ENCODE measurements at places on chromosomes 1 and 21.
A peak's percentile ranks its signal among the peaks of the same experiment; 100 is the strongest.

- DNase-seq: peak; percentile 7
Measured at GRCh38 chr1:153260585-153261280, 1.2 kb downstream of the LORICRIN start.

- no peak for DNase-seq
Measured at GRCh38 chr1:66386712-66387111, 147.2 kb upstream of the SGIP1 start.

GRCh38 chr1:200351826-200352549 is 57.8 kb downstream of the ZNF281 start:
- no peak for DNase-seq

DNA sequence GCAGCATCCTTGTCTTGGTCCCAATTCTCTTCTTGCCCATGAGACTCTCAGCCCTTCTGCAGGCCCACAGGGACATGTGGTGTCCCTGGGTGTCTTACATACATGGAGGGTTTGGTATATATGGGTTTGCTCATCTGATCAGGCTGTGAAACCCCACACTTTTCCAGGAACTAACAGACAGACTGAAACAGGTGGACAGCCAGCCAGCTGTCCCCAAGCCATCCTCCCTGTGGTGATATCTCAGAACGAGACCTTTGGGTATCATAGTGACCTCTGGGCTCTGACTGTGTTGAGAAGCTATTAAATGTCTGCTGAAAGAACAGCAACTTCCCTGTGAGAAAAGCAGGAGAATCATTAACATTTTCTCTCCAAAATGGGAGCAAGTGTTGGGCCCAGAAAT is 115.5 kb upstream of the PAXBP1 start:
- DNase-seq: no peak

DNA sequence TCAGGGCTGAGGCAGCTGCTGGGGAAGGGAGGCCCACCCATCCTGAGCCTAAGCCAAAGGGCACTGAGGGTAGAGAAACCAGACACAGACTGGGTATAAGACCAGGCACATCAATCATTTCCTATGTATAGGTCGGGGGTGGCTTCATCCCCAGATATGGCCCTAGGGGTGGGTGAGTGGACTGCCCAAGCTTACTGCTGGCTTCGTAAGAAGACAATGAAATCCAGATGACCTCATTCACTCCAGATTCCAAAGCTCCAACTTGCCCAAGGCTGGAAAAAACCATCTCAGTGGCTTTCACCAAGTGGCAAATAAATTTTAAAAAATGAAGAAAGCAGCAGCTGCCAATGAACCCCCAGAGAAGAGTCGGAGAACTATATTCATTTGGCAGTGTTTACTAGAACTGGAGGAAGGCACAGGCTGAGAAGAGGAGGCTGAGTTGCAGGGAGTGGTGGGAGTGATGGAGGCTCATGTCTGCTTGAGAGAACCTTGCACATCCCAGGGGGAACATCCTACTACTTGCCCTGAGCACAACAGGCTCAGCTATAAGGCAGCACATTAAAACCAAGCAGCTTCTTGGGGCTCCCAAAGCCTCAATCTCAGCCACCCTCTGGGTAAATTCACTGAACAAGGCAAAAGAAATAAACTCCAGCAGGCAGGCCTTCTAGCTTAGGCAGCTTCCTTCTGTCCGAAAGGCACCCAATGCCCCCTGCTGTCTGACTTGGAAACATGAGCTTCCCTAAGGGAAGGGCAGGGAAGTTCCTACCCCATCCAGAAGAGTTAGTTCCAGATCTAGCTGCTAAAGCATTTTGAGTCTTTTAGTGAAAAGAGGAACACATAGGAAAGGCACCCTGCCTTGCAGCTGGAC is 14.1 kb downstream of the PEA15 start:
- DNase-seq: peak; percentile 14

- DNase-seq: no peak
Measured at GRCh38 chr21:10430005-10430404, 91.4 kb upstream of the TPTE start.

- DNase-seq: no peak
Measured at GRCh38 chr1:107804134-107804533, 160.8 kb downstream of the VAV3 start.

GRCh38 chr21:33063907-33064622 is 5.9 kb upstream of the OLIG1 start:
- no peak for DNase-seq

DNA sequence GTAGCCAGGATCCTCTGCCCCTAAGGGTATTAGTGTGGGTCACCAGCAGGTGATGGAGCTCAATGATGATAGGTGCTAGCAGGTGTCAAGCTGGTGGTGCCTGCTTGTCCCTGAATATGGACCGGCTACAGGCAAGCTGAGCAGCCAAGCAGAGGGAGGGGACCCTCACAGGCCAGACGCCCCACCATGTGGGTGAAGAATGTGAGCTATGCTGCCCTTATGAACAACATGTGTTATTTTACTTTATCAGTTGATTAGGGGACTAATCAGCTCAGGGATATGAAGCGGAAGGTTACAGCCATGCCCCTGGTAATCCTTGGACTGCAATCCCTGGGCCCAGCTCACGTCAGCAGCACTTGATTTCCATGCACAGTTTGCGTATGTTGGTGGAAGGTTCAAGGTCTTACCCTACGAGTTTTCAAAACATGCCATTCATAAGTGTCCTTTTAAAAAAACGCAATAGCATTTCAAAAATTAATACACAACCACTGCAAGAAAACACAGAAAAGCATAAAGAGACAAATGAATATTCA is 106.0 kb downstream of the CDC7 start:
- no peak for DNase-seq

DNA sequence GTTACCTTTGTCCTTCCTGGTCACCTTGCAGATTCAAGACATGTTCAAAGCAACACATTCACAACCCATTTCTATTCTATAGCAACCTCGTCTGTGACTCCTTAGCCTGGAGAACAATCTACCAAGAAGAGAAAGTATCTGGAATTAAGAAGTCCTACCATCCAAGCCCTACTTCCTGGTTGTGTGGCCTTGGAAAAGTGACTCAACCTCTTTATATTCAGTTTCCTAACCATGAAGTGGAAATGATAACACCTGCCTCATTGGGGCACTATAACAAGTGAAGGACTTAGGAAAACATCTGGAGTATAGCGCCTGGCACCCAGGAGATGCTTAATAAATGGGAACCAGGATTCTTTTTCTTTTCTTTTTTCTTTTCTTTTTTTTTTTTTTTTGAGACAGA is 36.5 kb upstream of the SRRM1 start:
- DNase-seq: no peak

DNA sequence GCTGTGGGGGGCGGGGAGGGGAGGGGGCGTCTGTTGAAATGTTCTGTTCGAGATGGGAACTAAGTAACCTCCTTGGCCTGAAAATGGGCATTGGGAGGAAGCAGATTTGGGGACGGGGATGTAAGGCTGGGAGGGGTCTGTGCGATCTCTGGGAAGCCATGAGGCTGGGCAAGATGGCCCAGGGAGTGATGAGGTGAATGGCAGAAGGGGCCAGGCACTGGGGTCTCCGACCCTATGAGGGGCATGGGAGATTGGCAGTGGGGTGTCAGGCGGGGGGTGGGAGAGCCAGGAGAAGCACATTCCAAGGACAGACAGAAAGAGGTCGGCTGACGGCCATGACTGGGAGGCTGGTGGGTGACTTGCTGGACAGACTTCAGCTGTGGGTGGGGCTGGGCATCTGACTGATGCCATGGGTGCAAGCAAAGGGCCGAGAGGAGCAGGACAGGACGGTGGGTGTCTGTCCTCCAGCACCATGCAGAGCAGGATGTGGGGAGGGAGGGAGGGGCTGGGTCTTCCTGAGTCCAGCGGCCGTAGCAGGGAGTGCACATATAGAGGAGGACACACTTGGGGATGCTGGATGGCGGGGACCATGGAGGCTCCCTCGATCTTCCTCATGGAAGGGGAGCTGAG is 30.0 kb upstream of the COL18A1 start:
- DNase-seq: no peak

DNA sequence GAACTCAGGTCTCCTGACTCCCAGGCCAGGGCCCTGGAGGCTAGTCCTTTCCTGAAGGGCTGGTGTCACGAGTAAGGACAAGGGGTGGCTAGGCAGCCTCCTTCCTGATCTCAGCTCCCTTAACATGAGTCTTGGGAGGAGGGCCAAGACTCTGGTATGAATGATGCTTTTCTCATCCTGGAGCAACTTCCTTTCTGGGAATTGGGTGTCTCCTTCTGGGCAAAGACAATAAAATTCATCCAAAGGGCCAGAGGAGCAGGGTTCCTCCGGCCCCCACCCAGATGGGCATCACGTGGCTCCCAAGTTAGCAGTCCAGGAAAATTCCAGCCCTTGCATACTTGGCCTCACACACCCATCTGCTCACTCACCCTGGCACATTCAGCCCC is at the start of gene FAM167B:
Gene FAM167B, plus strand, starts transcription at position 335 of the 386 bp plus-strand sequence. CDS start 200 bp downstream, outside the sequence.
- DNase-seq: no peak

GRCh38 chr1:180155182-180155682 is 563 bp downstream of the QSOX1 start:
- DNase-seq: peak; percentile 30

GRCh38 chr1:84430546-84430945 is 32.3 kb downstream of the DNASE2B start:
- no peak for DNase-seq

DNA sequence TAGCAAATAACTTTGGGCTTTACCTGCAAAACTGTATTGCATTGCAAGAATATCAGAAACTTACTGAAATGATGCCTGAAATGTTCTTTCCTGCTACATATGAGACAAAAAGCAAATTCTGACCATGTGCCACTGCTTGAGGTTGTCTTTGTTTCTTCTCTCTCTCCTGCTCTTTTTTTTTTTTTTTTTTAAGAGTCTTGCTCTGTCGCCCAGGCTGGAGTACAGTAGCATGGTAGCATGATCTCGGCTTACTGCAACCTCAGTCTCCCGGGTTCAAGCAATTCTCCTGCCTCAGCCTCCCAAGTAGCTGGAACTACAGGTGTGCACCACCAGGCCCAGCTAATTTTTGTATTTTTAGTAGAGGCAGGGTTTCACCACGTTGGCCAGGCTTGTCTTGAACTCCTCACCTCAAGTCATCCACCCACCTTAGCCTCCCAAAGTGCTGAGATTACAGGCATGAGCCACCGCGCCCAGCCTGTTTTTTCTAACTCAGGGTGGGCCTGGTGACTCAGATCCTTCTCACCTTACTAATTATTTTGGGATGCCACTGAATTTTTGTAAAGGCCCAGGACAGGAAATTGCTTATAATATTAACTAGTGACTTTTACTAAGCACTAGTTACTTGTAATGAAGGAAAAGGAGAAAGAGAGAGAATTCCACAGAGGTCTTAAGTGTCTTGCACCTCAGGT is 35.9 kb downstream of the DNASE2B start:
- DNase-seq: peak; percentile 24

DNA sequence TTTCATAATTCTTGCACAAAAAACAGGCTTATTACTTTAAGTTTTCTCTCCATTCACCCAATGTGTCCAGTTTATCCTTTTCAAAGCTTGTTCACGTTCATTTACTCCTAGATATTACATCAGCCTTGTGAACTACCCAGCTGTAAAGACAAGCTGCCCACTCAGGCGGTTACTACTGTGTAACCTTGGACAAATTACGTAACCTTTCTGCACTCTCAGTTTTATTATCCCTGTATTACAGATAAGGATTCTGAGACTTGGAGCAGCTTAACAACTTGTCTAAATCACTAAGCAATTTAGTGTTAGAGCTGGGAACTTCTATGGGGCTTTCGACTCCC is 20.5 kb upstream of the LPAR3 start:
- no peak for DNase-seq

DNA sequence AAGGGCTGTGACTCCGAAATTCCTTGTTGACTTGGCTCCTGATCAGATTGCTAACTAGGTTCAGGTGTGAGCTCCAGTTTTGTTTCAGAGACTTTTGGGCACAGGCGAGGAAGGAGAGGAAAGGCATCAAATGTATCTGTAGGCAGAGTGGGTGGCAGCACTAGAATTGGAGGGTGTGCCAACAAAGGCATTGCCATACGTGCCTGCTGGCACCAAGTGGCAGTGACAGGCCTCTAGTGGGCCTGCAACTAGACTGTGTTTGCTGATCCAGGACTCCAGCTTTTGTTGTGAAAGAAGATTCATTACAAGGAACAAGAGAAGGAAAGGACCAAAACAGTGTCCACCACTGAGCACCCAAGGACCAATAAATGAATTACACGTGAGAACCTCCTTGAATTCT is 79.5 kb downstream of the TM2D1 start:
- DNase-seq: no peak

DNA sequence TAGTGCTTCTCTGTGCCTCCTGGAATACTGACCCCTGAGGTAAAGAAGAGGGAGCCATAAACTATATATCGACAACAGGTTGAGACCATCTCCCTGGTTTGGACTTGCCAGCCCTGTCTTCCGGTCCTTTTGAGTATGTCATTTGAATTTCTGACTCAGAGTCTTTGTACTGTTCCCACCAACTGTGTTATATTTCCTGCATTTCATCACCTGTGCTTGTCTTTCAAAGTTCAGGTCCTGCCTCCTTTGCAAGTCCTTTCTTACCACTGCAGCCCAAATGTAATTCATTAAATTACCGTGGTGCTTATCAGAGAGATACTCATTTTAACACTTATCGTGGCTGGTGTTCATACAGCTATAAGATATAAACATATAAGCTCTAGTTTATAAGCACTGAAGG is 10.7 kb downstream of the AK5 start:
- no peak for DNase-seq

GRCh38 chr1:192929597-192929996 is 120.8 kb downstream of the RGS2 start:
- no peak for DNase-seq

Data from CD4-positive, alpha-beta T cell treated with Interleukin-6 for 4 hours (primary cell).